ENCODE measurements at places on chromosomes 3 and 15.
A peak's percentile ranks its signal among the peaks of the same experiment; 100 is the strongest.

- peak overlapping the region; percentile 4 for H3K27ac ChIP-seq
- H3K4me1 ChIP-seq: peaks cover 9% of the 10 kb centered on the region
- no peaks in the 10 kb centered on the region for H3K27me3 ChIP-seq
- no peak for DNase-seq
Observed at GRCh38 chr15:68149059-68149458, 56.1 kb downstream of the CALML4 start.

GRCh38 chr3:50639055-50639494 lies 22.1 kb downstream of the MAPKAPK3 start:
- H3K36me3 ChIP-seq: peaks cover 31% of the 10 kb centered on the region
- H3K27me3 ChIP-seq: no peaks in the 10 kb centered on the region
- no peak overlapping the region for H3K4me3 ChIP-seq
- peaks cover 40% of the 10 kb centered on the region for H3K4me1 ChIP-seq
- DNase-seq: no peak

DNA sequence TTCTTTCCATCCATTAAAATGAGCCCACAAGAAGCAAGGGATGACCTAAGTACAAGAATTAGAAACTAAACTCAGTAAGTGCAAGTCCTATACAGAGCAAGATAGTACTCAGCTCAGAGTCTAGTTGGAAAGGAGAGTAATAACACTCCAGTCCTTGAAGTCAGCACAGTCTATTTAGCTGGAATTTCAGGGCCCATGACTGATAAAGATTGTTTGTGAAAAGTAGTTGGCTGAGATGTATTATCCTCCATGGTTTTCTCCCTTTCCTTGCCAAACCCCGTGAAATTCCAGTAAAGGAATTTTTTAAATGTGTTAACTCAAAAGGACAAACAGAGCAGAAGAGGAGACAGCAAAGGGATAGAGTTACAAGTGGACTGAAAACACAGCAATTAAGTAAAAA lies 127.2 kb upstream of the STT3B start:
- no peak overlapping the region for H3K27ac ChIP-seq
- H3K4me3 ChIP-seq: no peak overlapping the region
- no peak for DNase-seq
- H3K4me1 ChIP-seq: peaks cover 17% of the 10 kb centered on the region
- H3K27me3 ChIP-seq: no peaks in the 10 kb centered on the region

- DNase-seq: no peak
- no peaks in the 10 kb centered on the region for H3K27me3 ChIP-seq
- peaks cover 42% of the 10 kb centered on the region for H3K4me1 ChIP-seq
- peak overlapping the region; percentile 63 for H3K4me3 ChIP-seq
- H3K27ac ChIP-seq: peak overlapping the region; percentile 72
- peaks cover 20% of the 10 kb centered on the region for H3K36me3 ChIP-seq
Observed at GRCh38 chr3:188433521-188434150, 279.7 kb downstream of the LPP start.

GRCh38 chr3:78221300-78221699 lies 1181.4 kb downstream of the ROBO2 start:
- no peak overlapping the region for H3K4me3 ChIP-seq
- no peak overlapping the region for H3K27ac ChIP-seq
- no peaks in the 10 kb centered on the region for H3K27me3 ChIP-seq
- H3K4me1 ChIP-seq: no peaks in the 10 kb centered on the region
- no peaks in the 10 kb centered on the region for H3K36me3 ChIP-seq
- no peak for DNase-seq

DNA sequence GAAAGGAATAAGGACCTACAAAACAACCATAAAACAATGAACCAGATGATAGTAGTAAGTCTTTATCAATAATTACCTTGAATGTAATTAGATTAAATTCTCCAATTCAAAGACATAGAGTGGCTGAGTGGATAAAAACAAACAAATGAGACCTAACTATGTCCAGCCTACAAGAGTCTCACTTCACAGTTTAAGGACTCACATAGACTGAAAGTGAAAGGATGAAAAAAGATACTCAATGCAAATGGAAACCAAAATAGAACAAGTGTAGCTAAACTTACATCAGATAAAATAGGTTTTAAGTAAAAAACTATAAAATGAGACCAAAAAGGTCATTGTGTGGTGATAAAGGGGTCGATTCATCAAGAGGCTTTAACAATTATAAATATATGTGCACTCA lies 21.9 kb upstream of the NR1I2 start:
- H3K27me3 ChIP-seq: peaks cover 48% of the 10 kb centered on the region
- H3K4me1 ChIP-seq: no peaks in the 10 kb centered on the region
- no peak overlapping the region for H3K4me3 ChIP-seq
- H3K36me3 ChIP-seq: peaks cover 3% of the 10 kb centered on the region
- H3K27ac ChIP-seq: no peak overlapping the region
- no peak for DNase-seq

DNA sequence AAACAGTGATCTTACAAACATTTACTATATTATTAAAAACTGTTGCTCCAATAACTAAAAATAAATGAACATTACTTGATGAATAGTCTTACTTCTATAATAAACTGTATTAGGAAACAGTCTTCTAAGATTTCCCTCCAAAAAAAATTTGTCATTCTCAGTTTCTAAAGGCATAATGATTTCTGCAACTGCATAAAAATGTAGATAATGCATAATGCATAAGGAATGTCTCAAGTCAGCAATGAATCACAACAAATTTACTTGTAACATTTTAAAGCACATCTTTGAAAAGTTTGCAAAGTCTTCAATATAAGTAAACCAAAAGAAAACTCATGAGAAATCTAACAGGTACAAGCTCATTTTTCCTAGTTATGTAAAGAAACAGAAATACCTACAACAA lies 113.5 kb downstream of the VPS13C start:
- no peak overlapping the region for H3K27ac ChIP-seq
- H3K4me3 ChIP-seq: no peak overlapping the region
- no peak for DNase-seq
- no peaks in the 10 kb centered on the region for H3K27me3 ChIP-seq
- H3K4me1 ChIP-seq: no peaks in the 10 kb centered on the region

- no peak for DNase-seq
- H3K4me3 ChIP-seq: no peak overlapping the region
- no peaks in the 10 kb centered on the region for H3K4me1 ChIP-seq
- H3K36me3 ChIP-seq: no peaks in the 10 kb centered on the region
Observed at GRCh38 chr3:118713502-118714207, 321.0 kb downstream of the IGSF11 start.

DNA sequence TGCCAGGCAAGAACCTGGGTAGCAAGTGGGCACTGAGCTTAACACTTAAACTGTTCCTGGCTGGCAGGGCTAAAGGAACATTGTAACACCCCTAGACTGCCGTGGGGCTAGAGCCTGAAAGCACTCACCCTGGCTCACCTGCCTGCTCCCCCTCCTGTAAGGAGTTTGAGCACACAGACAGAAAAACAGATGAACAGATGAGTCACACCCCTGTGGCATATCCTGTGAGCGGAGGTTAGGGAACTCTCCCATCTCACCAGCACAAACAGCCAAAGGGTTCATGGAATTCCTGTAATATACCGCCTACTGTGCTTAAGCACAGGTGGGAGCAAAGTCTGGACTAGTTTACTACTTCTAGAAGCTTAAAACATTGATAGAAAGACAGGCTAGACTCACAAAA lies 300.1 kb downstream of the ROBO1 start:
- no peak for DNase-seq
- H3K4me3 ChIP-seq: no peak overlapping the region
- no peaks in the 10 kb centered on the region for H3K36me3 ChIP-seq
- no peaks in the 10 kb centered on the region for H3K27me3 ChIP-seq

GRCh38 chr3:90091549-90091948 lies 984.1 kb downstream of the EPHA3 start:
- H3K36me3 ChIP-seq: no peaks in the 10 kb centered on the region
- no peak for DNase-seq
- H3K4me1 ChIP-seq: no peaks in the 10 kb centered on the region
- H3K27me3 ChIP-seq: no peaks in the 10 kb centered on the region
- no peak overlapping the region for H3K4me3 ChIP-seq
- no peak overlapping the region for H3K27ac ChIP-seq

GRCh38 chr15:99711625-99712024 lies 21.6 kb downstream of the LYSMD4 start:
- H3K4me3 ChIP-seq: no peak overlapping the region
- DNase-seq: no peak
- H3K36me3 ChIP-seq: peaks cover 20% of the 10 kb centered on the region
- H3K27ac ChIP-seq: no peak overlapping the region
- peaks cover 30% of the 10 kb centered on the region for H3K4me1 ChIP-seq

DNA sequence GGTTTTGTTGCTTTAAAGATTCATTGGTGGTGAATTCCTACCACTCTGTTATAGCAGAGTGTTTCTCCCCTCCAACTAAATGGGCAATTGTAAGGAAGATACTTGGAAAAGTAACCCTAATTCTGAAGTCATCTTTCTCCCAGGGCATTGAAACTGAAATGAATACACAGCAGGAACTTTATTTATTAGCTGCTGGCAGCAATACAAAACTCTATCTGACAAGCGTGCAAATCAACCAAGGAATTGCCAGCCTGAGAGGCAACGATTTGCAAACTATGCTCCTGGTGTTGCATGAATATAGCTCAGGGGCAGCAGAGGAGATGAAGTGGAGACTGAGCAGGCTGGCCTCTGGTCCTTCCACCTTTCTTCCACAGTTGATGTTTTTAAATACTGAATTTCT lies 48.9 kb downstream of the CD200R1 start:
- H3K4me3 ChIP-seq: no peak overlapping the region
- DNase-seq: no peak
- H3K36me3 ChIP-seq: peaks cover 8% of the 10 kb centered on the region
- peaks cover 7% of the 10 kb centered on the region for H3K4me1 ChIP-seq

DNA sequence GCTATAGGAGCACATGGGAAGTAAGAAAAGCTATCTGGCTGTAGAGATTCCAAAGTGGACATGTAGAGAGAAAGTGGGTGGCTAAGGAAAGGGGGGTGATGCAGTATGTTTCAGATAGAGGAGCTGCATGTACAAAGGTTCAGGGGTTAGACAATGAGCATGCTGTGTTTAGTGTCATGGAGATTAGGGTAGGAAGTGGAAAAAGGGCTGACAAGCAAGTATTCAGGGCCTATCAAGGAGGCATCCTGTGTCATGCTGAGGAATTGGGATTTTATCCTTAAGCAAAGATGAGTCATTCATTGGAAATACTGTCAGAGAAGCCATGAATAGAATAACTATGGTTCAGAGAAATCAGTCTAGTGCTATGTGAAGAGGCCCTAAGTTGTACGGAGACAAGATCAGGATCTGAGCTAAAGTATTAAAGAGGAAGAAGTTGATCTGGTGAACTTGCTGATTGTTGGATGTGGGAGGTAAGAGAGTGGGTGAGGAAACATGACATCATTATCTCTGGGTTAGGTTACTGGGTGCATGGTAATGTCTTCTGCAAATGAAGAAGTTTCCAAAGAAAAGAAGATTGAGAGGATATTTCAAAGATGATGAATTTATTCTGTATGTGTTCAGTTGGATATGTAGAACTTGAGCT lies 176.7 kb upstream of the GOLIM4 start:
- no peak for DNase-seq
- no peaks in the 10 kb centered on the region for H3K4me1 ChIP-seq
- H3K27me3 ChIP-seq: no peaks in the 10 kb centered on the region
- H3K4me3 ChIP-seq: no peak overlapping the region
- H3K27ac ChIP-seq: no peak overlapping the region
- no peaks in the 10 kb centered on the region for H3K36me3 ChIP-seq

DNA sequence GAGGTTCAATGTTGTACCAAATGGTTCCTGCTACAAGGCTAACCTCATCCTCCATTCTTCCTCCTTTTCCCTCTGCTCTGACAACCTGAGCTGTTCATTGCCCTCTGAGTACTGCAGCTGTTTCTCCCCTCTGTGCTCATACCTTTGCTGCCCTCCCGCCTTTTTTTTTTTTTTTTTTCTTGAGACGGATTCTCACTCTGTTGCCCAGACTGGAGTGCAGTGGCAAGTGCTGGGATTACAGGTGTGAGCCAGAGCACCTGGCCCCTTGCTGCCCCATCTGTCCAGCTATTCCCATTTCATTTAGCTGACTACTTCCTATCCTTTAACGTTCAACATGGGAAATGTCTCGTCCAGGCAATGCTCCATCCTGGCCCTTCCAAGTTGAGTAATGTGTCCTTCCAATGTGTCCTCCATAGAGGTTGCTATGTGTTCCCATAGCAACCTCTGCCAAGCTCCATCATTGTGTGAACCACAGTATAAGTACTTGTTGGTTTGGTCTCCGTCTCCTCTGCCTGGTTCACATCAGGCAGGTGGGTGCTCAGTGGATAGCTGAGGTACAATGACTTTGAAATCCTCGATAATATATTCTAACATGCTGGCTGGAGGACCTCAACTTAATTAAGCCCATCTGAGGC lies 179.9 kb upstream of the ANKRD28 start:
- no peaks in the 10 kb centered on the region for H3K4me1 ChIP-seq
- H3K27me3 ChIP-seq: no peaks in the 10 kb centered on the region

GRCh38 chr3:4401441-4401840 lies 65.6 kb downstream of the SUMF1 start:
- H3K4me1 ChIP-seq: peaks cover 13% of the 10 kb centered on the region
- no peak overlapping the region for H3K4me3 ChIP-seq
- peak; percentile 13 for DNase-seq
- H3K27ac ChIP-seq: no peak overlapping the region

- peaks cover 54% of the 10 kb centered on the region for H3K4me1 ChIP-seq
- no peak for DNase-seq
- peak overlapping the region; percentile 66 for H3K4me3 ChIP-seq
- no peak overlapping the region for H3K27ac ChIP-seq
- peaks cover 8% of the 10 kb centered on the region for H3K27me3 ChIP-seq
Observed at GRCh38 chr15:91854639-91854990, 1.1 kb downstream of the SLCO3A1 start.

- H3K36me3 ChIP-seq: no peaks in the 10 kb centered on the region
- no peak for DNase-seq
- peaks cover under 1% of the 10 kb centered on the region for H3K4me1 ChIP-seq
- H3K27ac ChIP-seq: no peak overlapping the region
Observed at GRCh38 chr15:81475926-81476325, 101.9 kb upstream of the TMC3 start.

GRCh38 chr15:62357431-62357830 lies 192.3 kb upstream of the C2CD4B start:
- no peak overlapping the region for H3K27ac ChIP-seq
- no peak for DNase-seq
- H3K4me3 ChIP-seq: no peak overlapping the region
- no peaks in the 10 kb centered on the region for H3K4me1 ChIP-seq
- no peaks in the 10 kb centered on the region for H3K36me3 ChIP-seq

DNA sequence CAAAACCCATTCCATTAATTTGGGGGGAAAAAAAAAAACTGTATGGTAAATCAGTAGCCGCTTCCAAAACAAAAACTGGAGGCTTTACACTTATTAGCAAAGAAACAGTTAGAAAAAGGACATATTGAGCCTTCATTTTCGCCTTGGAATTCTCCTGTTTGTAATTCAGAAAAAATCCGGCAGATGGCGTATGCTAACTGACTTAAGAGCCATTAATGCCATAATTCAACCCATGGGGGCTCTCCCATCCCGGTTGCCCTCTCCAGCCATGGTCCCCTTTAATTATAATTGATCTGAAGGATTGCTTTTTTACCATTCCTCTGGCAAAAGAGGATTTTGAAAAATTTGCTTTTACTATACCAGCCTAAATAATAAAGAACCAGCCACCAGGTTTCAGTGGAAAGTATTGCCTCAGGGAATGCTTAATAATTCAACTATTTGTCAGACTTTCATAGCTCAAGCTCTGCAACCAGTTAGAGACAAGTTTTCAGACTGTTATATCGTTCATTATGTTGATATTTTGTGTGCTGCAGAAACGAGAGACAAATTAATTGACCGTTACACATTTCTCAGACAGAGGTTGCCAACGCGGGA lies 9.4 kb upstream of the RPL24 start:
- no peak for DNase-seq
- H3K27me3 ChIP-seq: no peaks in the 10 kb centered on the region
- no peaks in the 10 kb centered on the region for H3K36me3 ChIP-seq
- H3K4me3 ChIP-seq: no peak overlapping the region

- DNase-seq: no peak
- no peaks in the 10 kb centered on the region for H3K4me1 ChIP-seq
- H3K4me3 ChIP-seq: no peak overlapping the region
Observed at GRCh38 chr3:151491525-151491924, 30.7 kb upstream of the IGSF10 start.

Data from activated naive CD8-positive, alpha-beta T cell treated with anti-CD3 and anti-CD28 coated beads for 36 hours (primary cell).